NCI-H2107 (cell line): ENCODE measurements at places on chromosomes 2 and 18.

GRCh38 chr18:79942786-79943607 lies 8.5 kb downstream of the SLC66A2 start:
- no peak for DNase-seq

DNA sequence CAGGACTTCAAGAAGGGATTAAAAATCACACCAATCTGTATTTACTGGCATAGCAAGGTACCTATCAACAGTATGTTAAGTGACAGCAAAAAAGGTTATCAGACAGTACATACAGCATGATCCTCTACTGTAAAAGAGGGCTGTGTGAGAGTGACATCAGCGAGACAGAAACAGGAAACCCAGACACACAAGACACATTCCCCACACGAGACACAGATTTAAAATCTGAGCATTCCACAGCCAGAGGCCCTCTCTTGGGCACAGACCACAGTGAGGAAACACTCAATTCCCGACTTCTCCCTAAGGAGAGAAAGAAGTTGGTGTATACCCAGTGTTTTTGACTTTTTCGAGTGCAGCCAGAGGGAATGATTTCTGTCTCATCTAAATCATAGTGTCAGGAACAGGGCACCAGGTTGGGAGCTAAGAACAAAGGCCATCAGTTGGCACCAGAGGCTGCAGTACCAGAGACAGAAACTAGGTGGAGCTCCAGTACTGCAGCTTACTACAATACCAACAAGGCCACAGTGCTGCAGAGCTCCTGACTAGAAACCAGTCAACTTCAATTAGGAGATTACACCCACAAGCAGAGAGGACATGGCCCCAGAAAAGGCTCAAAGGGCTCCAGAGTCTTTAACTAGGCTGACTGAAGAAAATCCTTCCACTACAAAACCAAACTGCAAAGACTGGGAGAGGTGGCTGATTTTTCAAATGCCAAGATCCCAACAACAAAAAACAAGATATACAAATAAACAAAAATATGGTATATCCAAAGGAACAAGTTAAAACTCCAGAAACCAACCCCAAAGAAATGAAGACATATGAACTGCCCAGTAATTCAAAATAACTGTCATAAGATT lies 41.0 kb downstream of the UNC50 start:
- DNase-seq, result peak; percentile 52

DNA sequence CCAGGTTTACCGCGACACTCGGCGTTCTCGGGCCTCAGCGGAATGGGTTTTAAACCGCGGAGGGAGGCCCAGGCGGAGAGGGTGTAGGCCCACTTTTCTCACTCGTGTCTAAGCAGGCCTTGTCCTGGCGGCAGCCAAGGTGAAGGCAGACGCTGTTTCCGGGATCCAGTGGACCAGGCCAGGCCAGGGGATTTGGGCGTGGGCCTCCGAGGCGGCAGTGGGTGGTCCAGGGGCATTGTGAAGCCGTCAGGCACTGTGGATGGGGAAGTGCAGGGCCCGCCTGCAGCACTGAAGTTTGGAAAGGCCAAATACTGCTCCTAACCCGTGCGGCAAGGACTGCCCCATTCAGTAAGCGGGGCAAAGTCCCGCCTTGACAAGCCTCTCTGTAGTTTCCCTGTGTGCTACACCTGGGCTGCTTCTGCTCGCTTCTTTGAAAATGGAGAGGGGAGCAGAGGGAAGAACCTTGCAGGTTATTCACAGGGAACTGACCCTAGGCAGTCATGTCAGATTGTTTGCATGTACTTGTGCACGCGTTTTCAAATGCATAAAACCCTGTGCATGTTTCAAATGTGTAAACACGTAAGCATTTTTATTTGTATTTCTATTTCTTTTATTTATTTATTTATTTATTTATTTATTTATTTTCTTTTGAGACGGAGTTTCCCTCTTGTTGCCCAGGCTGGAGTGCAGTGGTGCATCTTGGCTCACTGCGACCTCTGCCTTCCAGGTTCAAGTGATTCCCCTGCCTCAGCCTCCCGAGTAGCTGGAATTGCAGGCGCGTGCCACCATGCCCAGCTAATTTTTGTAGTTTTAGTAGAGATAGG lies 7.5 kb upstream of the DLX2 start:
- DNase-seq, result no peak

GRCh38 chr2:182542501-182543258 lies 115.8 kb upstream of the PDE1A start:
- DNase-seq, result no peak

DNA sequence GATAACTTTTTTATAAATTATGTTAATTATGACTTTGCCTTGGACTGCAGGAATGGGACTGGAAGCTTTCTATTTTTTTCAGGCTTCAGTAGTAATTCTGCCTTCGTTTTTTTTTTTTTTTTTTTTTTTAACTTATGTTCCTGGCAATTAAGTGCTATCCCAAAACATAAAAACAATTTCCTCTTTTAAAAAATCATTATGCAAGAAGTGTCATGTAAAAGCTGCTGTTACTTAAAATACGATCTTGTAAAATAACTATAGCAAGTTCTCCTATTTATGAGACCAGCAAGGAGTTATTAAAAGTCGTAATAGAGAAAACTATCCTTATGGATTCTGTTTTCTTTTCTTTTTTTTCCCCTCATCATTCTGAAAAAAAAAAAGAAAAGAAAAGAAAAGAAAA lies 301.6 kb upstream of the FBXO11 start:
- no peak for DNase-seq

DNA sequence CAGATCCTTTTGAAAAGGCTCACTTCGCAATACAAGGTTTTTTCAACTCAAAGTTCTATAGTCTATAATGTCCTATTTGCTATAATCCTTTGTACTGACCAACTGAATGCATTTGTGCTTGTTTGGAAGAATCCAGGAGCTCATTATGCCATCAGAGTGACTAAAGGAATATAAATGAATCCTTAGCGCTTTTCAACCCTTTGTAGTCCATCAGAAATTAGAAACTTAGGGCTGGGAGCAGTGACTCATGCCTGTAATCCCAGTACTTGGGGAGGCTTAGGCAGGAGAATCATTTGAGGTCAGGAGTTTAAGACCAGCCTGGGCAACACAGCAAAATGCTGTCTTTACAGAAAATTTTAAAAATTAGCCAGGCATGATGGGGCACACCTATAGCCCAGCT lies 330.2 kb upstream of the CHAC2 start:
- DNase-seq, result no peak

DNA sequence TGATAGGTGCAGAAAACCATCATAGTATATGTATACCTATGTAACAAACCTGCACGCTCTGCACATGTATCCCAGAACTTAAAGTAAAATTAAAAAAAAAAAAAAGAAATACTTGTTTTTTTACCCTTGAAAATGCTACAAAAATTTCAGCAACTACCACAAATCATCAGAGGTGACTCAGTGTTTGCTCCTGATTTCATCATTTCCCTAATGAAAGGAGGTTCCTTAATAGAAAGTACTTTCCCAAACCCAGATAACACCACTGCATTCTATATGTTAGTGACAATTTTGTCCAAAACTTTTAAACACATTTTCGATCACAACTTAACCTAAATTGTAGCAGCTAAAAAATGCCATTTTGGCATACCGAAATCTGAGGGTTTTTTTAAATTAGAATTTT lies 163.3 kb downstream of the SLC39A10 start:
- no peak for DNase-seq

GRCh38 chr2:7837237-7837760 lies 844.6 kb upstream of the ID2 start:
- no peak for DNase-seq

DNA sequence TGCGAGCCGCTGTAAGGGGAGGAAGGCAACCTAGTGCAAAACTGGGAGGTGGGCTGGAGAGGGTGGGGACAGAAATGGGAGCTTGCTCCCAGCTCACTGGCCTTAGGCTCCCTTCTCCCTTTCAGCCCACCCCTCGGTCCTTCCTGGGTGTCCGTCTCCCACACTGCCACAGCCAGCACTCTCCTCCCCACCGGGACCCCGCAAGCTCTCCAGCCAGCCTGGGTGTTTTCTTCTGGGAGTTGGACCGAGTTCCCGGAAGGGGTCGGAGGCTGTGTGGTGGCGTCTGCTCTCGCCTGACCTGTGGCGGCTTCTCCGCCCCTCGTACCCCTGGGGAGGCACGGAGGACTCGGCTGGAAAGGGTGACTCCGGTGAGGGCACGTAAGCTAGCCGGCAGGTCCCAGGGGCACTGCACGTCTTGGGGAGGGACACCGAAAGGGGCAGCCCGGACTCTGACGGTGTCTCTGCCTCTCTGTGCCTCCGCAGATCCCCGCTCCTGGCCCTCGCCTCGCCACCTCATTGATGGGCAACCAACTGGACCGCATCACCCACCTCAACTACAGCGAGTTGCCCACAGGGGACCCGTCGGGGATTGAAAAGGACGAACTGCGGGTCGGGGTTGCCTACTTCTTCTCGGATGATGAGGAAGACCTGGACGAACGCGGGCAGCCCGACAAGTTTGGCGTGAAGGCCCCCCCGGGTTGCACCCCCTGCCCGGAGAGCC lies 1.1 kb downstream of the LRATD1 start:
- DNase-seq, result no peak

DNA sequence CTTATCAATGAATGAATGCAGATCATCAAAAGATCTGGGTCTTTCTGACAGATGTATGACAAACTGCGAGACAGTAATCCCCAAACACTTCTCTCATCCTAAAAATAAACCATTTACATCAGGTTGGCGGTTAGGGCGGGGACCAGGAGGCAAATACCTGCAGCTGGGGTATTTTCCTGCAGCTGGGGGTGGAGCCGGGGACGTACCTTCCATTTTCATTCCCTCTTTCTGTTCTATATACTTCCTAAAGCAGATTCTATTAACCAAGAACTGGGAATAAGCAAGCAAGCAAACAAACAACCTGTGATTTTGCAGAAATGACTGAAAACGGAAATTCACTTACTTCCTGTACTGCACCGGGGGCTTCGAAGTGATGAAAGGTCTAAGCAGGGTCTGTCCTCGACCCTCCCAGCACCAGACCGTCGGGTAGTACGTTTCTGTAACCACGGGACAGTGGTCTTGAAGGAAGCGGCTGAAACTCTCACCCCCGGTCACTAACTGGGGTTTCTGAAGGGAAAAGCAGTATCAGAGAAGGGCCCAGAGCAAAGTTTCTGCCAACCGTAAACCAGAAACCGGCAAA lies 1.2 kb downstream of the ABHD3 start:
- no peak for DNase-seq
